ENCODE measurements at places on chromosomes 5 and 9.
A peak's percentile ranks its signal among the peaks of the same experiment; 100 is the strongest.

DNA sequence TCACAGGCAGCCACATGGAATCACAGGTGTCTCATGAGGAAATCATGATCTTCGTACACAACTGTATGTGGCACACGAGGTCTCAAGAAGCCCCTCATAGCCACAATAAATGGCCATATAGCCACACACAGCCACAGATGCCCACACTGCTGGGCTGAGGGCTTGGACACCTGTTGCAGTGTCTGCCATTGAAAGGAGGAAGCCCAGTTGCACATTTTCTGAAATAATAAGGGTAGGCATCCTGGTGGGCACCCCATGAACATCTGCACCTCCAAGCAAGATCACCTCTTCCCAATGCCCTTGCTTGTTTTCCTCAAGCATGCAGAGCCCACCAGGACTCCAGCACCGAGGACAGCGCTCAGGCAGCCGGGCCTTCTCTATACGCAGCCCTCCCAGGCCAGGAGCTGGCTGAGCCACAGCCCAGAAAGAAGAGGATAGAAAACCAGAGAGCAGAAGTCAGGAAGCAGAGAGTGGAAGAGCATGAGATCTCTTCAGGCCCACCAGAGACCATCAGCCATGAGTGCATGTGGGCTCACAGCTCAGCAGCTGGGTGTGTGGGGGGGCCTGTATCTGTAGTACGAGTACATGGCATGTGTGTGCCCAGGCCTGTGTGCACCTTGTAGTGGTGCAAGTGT, 1.0 kb upstream of the ACSL6 start:
- no peak for DNase-seq

DNA sequence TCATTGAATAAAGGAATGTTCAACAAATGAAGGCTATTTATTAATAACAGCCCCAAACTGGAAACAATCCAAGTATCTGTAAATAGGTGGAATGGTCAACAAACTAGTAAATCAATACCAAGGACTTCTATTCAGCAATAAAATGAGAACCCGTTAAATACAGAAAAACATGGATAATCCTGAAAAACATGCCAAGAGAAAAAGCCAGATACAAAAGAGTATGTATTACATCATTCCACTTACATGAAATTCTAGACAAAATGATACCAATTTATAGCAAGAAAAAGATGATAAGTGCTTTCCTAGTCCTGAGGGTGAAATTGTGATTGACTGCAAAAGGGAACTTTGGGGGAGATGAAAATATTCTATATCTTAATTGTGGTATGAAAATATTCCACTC, 3.1 kb downstream of the PJA2 start:
- DNase-seq = no peak

- no peak for DNase-seq
These were observed 687.0 kb upstream of the C9orf72 start for GRCh38 chr9:28260330-28260729.

- no peak for DNase-seq
These were observed 225.0 kb downstream of the AOPEP start for GRCh38 chr9:94951324-94952135.

- DNase-seq = no peak
These were observed 60.3 kb upstream of the PTGER4 start for GRCh38 chr5:40619421-40619820.

GRCh38 chr5:175478008-175478383, 364 bp upstream of the SFXN1 start:
- DNase-seq = no peak

DNA sequence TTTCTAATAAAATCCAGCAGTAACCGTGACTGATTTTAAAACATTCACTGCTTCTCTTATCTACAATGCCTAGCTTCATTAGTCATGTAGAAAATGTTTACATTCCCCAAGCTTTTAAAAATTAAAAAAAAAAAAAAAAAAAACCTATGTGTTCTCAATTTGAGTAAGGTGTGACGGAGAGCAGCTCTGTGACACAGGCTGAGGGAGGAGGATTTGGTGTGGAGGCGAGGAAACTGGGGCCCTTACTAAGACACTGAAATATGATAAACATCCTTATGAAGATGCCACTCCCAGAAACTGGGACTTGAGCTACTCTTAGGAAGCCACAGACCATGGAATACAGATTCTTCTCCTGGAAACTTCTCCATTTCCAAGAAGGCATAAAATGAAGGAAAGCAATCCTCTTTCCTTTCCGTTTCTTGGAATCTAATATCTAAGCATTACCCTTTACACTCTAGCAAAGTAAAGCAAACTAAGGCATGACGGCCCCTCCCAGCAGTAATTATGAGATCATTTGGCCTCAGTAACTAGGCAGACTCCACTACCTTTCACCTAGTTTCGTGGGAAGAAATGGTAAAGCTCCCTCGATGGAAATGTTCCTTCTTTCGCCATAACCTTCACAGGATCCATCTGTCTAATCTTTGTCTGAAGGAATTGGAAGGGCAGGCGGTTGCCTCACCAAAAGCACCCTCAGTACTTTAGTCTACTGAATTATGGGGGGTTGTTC, 23.5 kb downstream of the GRAMD2B start:
- DNase-seq = no peak

GRCh38 chr9:63817622-63818518, 1467.1 kb downstream of the FOXD4L5 start:
- DNase-seq = peak; percentile 41

DNA sequence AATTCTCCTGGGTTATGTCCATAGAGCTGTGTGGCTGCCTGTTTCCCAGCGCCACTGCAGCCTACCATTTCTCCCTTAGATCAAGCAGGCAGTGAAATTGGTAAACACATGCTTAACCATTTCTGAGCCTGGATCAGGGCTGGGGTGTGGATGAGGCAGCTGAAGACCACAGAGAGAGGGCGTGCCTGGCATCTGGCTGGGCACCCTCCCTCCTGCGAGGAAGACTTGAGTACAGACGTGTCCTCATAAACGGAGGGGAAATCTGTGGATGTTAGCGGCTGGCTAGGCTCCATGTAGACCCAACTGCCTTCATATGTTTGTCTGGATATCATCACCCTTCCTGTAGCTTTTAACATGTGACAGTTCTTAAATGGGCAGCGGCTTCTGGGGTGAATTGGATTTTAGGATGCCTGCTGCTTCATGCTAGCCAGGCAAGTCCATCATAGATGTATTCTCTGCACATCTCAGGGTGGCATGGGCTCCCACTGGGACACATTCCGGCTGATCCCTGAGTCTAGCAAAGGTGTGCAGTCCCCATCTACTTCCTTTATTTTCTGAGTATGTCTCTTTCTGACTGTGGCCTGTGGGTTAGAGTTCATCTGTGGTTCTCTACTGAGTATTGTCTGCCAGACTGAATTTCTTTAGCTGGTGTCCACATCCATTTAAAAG, 11.0 kb downstream of the RGS3 start:
- DNase-seq = no peak

GRCh38 chr9:23826120-23826629, at the start of gene ELAVL2:
TSS of gene ELAVL2 (minus strand) at chr9:23826240. CDS start at chr9:23762234, 64,006 bp downstream.
- DNase-seq = no peak

DNA sequence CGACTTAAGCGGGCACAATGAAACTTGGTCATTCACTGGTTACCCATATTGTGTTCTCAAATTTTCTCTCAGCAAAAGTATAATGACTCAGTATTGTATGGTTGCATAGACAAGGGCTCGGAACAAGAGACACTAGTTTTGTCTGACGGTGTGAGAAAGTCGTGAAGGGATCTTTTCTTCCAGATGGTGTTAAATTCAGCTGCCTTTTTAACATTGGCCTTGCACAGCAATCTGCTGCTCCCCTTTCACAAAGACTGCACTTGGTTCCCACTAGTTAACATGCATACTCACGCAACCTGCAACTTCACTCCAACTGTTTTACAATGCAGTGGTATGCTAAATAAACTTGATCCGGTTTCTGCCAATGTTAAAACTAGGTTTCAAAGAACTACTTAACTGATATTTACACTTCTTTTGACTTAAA, 219.2 kb downstream of the MEF2C start:
- DNase-seq = no peak

- DNase-seq = no peak
These were observed 111.5 kb downstream of the PSAT1 start for GRCh38 chr9:78408388-78408787.

GRCh38 chr9:14063756-14064155, 250.2 kb downstream of the NFIB start:
- no peak for DNase-seq

DNA sequence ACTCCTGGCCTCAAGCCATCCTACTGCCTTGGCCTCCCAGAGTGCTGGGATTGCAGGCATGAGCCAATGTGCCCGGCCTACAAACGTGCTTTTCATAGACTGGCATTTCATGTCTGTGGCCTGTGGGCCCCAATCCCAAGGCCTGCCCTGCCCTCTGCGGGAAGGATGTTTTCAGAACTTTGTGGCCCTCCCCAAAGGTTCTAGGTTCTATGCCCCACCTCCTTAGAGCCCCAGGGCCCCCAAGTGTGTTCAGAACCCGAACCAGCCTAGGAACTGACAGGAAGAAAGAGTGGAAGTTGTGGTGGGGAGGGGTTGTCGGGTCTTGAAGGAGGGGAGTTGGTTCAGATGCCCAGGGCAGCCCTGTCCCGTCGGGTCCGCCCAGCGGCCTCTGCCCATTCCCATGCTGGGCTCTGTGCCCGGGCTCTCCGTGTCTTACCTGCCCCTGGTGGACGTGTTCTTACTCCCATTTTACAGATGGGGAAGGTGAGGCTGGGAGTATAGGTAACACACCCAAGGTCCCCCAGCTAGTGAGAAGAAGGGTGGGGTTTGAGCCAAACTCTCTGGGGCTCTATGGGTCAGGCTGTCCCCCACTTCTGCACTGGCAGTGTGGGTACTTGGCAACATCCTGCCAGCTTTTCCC, 175.8 kb upstream of the IER5L start:
- no peak for DNase-seq

DNA sequence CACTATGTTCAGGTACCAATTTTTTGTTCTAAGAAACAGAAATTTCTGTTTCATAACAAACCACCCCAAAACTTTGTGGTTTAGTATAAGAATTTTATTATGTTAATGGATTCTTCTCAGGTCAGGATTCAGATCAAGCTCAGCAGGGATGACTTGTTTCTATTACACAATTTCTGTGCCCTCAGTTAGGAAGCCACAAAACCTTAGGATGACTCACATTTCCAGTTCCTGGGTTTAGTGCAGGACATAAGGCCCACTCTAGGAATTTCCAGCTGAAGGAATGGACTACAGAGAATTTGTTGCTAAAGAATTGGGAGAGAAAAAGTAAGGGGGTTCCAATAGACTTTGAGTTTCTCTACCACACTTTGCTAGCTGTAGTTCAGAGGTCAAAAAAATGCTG, 629.3 kb downstream of the ANXA1 start:
- no peak for DNase-seq

- no peak for DNase-seq
These were observed 417.2 kb downstream of the TMEM232 start for GRCh38 chr5:110309222-110309621.

DNA sequence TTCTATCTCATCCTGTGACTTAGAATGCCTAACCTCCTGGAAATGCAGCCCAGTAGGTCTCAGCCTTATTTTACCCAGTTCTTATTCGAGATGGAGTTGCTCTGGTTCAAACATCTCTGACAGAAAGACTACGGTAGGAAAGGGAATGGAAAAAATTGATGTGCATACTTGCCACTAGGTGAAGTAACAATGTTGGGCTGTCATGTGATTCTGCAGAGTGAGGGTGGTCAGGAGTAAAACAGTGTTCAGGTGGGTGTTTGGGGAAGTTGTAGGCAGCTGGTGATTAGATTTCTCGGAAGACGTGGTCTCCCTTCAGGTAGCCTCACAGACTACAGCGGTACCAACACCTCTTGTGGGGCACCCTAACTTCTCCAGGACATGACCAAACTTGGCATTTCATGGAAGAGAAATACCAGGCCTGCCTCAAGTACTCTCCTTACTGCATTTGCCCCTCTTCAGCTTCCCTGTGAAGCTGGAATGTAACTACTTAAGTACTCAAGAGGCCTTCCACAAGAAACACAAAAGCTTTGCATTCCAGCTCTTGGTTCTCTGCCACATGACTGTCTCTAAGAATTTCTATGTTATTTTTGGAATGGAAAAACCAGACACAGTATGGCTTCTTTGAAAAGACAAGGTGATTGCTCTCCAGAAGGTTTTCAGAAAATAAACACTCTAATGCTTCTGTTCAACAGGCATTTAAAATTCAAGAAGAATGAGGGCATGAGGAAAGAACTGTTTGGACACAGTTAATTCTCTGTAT, 17.4 kb upstream of the ENTREP1 start:
- DNase-seq = no peak

GRCh38 chr5:136006761-136007251, 22.0 kb upstream of the TGFBI start:
- DNase-seq = no peak

- DNase-seq = no peak
These were observed 2.1 kb upstream of the ANXA1 start for GRCh38 chr9:73149371-73150067.
